Right renal pelvis (tissue), 4 donors: ENCODE measurements at places on chromosomes 16 and 17.

DNA sequence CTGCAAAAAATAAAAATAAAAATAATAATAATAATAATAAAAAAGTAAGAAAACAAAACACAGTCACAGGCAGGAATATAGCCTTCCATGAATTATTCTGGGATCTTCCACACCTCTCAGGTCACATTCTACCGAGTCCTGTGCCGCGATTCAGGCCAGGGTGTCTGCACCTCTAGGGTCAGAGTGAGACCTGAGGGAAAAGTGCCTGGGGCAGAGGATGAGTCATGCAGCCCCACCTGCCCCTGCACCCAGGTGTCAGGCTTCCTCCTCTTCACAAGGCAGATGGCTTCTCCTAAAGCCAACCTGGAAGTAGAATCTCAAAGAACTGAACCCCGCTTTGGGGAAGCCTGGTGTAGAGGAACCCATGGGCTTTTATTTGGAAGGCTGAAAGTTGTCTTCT is 283.7 kb downstream of the CPPED1 start:
- DNase-seq: no peak

DNA sequence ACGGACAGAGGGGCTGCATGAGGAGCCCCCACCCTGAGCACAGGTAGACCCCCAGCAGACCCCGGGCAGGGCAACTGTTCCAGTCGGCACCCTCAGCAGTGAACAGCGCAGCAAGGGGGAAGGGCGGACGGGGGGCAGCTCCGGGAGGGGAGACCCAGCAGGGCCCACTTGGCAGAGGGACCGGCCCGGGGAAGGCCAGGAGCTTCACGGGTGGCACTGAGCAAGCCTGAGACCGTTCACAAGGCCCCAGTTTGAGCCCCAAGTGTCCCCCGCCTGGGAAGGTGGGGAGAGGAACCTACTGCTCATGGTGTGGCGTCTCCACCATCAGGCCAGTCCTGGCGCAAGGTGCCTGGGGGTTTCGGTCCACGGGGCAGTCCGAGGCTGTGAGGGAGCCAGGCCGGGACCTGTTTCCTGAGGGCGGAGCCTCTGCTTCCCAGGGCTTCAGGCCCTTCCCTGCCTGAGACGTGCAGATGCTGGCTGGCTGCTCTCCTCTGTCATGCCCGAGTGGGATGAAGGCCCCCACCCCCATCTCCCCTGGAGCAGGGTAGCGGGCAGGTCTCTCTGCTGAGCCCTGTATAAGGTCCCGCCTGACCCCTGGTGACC is 54.4 kb upstream of the GNG13 start:
- DNase-seq: no peak

DNA sequence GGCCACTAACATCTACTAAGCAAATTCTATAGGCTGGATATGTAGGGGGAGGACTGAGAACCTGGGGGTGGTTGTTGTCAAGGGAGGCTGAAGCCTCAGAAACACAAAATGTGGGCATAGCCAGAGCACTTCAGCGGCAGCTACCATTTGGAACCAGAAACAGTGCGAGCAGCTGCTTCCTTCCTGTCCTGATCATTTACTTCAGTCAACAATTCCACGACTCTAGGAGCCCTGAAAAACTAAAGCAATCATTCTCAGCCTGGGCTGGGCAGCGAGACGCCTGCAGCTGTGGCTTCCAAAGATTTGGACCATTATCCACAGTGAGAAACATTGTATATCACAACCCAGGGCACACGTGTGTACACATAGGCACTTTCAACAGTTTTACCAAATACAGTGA is 93.9 kb upstream of the WSCD1 start:
- no peak for DNase-seq

- DNase-seq: no peak
These were observed 83.6 kb downstream of the SDK2 start for GRCh38 chr17:73560661-73561060.

- no peak for DNase-seq
These were observed at the start of gene GLTPD2 for GRCh38 chr17:4788807-4789700. GLTPD2 (plus strand) TSS chr17:4788964; CDS start chr17:4789012, 48 bp downstream.

- DNase-seq: no peak
These were observed 36.1 kb upstream of the CAPN15 start for GRCh38 chr16:491220-491919.

DNA sequence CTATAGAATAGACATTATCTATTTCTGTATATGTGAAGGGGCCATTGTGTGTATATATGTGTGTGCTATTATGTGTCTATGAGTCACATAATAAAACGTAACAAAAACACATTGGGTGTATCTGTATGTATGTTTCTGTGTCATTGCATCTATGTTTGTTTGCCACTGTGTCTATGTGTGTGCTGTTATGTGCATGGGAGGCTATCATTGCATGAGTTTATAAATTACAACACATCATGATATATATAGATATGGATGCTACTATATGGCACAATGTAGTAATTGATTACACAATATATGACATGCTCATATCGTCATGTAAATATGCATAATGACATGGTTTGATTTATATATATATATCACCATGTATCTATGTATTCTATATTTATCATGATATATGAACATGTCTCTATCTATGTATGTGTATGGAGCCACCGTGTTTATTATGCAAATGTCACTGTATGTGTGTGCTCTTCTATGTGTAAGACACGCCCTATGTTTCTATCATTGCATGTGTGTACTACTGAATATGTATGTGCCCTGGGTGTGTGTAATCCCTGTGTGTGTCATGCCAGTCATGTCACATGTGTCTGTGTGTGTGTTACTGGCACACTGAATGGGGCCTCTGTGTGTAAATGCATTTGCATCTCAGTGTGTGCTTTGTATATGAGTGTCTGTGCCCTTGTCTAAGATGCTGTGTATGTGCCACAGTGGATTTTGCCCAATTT is 1.4 kb upstream of the TSPOAP1 start:
- no peak for DNase-seq

DNA sequence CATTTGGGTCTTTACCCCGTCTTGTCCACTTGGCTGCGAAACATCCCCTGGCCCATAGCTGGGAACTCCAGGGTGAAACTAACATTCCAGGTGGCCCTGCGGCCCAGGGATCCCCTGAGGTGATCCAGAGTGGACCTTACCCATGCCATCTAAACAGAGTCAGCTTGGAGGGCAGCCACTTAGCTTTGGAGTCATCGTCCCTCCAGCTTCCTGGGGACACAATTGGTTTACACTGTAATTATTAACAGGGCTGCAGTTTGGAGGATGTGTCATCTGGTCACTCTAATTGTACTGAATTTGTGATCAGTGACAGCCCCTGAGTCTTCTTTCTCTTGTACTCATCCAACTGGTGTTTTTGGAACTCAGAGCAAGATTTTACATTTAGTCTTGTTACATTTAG is 149.9 kb downstream of the ENGASE start:
- no peak for DNase-seq

GRCh38 chr16:28289939-28290858 is 2.1 kb upstream of the SBK1 start:
- DNase-seq: no peak

DNA sequence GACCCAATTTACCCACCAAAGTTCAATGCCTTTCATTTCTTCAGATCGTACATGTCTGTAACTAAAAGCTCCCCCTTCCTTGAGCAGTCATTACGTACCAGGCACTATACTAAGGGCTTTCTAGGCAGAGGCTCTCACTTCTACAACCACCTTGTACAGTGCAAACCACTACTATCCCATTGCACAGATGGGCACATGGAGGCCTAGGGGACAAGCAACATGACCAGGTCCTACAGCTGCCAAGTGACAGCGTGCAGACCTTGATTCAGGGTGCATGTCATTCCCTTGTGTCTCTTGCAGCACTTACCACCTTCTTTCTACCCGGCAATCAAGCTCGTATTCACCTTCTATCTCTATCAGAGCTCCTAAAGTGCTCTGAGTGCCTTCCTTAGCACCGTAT is 382.7 kb downstream of the SOX9 start:
- DNase-seq: no peak

DNA sequence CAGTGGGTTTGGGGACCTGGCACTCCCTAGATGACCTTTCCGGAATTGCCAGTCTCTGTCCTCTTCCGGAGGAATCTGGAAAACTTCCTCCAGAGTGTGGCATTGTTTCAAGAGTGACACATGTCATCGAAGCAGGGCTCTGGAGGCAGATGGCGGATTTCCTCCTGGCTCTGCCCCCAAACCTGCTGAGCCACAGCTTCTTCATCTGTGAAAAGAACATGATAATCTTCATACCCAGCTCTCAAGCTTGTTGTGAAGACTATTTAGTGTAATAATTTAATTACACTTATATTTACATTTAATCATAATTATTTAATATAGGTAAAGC is 19.7 kb upstream of the TEX2 start:
- no peak for DNase-seq
